Skin of body (tissue), 3 donors: ENCODE measurements at places on chromosomes 5 and 9. TPM values are rescaled to one million over a fixed set of nuclear protein-coding genes. Genes with fewer than 3 reads are reported as not detected.

SPATA24 gene
- 3.5 TPM for total RNA-seq

GRCh38 chr5:37847978-37848425 is 8.2 kb upstream of the GDNF start:
- no peak for DNase-seq

DNA sequence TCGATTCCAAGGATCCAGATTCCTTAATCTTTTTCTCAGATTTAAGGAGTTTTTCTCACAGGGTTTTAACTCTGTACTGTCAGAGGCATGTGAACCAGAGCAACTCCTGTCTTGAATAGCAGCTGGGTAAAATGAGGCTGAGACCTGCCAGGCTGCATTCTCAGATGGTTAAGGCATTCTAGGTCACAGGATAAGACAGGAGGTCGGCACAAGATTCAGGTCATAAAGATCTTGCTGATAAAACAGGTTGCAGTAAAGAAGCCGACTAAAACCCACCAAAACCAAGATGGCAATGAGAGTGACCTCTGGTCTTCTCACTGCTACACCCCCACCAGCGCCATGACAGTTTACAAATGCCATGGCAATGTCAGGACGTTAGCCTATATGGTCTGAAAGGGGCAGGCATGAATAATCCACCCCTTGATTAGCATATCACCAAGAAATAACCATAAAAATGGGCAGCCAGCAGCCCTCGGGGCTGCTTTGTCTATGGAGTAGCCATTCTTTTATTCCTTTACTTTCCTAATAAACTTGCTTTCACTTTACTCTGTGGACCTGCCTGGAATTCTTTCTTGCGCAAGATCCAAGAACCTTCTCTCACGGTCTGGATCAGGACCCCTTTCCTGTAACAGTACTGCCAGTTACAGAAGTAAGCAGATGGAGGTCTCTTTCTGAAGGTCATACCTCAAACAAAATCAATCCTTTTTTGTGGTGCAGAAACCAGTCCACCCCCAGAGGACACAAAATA is 87.1 kb downstream of the SLC38A9 start:
- no peak for DNase-seq

DNA sequence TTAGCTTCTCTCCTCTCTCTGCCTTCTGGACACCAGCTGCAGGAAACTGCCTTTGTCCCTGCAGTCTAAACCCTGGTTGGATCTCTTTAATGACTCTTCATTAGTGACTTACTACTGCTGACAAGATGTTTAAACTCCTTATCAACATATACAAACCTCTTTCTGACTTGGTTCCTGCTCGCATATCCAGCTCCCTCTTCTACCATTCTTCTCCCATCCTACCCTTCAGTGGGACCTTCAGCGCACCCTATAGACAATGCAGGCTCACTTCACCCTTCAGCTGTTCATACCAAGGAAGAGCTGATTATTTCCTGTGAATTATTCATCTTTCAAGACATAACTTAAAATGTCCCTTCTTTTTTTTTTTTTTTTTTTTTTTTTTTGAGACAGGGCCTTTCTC is 436.5 kb downstream of the KIAA0825 start:
- DNase-seq: no peak

- DNase-seq: no peak
Measured at GRCh38 chr9:5999443-6000101, 15.9 kb downstream of the RANBP6 start.

- no peak for DNase-seq
Measured at GRCh38 chr9:114053246-114054005, 24.7 kb downstream of the AMBP start.
